Suprapubic skin (tissue), 4 donors: ENCODE measurements at places on chromosomes 5 and 9.

GRCh38 chr5:96432216-96433065, 607 bp downstream of the PCSK1 start:
- no peak for DNase-seq

GRCh38 chr5:125713109-125713805, 710.0 kb upstream of the GRAMD2B start:
- no peak for DNase-seq

DNA sequence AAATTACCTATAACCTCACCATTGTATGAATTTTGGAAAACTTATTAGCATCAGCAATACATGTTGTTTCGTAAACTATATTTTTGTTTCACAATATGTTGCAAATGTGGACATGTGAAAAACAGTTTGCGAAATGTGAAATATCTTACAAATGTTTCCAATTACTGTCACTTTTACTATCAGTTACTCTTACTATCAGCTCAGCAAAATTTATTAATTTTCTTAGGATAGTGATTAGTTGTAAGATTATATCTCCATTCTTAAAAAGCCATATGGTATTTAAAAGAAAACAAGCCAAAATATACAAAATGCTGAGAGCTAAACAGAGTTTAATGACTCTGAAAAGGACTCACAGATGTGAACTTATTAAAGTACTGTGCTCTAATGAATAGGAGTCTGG, 111.9 kb upstream of the LPAR1 start:
- DNase-seq, result no peak

GRCh38 chr5:79898611-79899010, 92.5 kb downstream of the MTX3 start:
- no peak for DNase-seq

GRCh38 chr5:147920420-147921030, 14.2 kb upstream of the C5orf46 start:
- DNase-seq, result no peak

GRCh38 chr9:132341177-132341840, 13.5 kb downstream of the SETX start:
- DNase-seq, result no peak

DNA sequence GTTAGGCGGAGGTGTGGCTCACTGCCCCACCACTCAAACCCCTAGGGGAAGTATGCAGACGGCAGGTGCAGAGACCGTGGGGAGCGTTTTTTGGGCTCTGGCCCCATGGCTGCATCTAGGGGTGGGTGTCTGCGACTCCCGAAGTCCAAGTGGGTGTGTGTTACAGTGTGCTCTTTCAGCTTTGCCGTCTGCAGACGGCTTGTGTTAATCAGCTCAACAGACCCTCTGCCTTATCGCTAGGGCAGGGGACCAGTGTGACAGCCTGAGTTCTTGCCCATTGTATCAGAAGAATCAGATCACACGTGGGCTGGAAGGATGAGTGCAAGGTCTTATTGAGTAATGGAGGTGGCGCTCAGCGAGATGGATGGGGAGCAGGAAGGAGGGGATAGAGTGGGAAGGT, 162.8 kb downstream of the ENC1 start:
- DNase-seq, result no peak

GRCh38 chr9:70933321-70933720, 188.1 kb downstream of the TRPM3 start:
- no peak for DNase-seq

DNA sequence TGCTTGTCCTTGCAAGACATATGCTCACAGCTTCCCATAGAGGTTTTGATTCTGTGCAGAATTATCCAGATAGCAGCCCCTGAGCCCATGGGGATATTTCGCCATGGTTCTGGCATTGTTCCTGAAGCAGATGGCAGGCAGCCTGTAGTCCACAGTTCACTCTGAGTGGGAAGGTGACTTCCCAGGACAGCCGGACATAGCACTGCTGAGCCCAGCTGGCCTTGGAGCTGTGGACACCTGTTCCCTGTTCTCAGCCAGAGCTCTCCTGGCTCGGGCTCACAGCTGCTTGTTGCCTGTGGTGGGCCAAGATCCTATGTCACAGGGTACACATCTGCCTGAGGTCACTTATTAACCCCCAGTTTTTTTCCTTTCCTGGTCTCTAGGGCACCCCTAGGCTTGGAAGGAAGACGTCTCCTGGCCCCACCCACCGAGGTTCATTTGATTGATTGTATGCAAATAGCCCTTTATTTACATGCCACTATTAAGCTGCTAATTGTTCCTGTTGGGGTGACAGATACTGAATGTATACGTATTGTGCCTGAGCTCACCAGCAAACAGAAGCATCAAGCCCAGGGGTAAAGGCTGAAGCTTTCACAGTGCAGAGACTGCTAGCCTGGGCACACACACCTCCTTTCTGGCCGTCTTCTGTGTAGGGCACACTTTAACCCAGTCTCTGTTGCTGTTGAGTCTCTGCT, 96.6 kb upstream of the DMRT1 start:
- DNase-seq, result no peak

GRCh38 chr5:58094031-58094430, 365.9 kb downstream of the PLK2 start:
- no peak for DNase-seq

DNA sequence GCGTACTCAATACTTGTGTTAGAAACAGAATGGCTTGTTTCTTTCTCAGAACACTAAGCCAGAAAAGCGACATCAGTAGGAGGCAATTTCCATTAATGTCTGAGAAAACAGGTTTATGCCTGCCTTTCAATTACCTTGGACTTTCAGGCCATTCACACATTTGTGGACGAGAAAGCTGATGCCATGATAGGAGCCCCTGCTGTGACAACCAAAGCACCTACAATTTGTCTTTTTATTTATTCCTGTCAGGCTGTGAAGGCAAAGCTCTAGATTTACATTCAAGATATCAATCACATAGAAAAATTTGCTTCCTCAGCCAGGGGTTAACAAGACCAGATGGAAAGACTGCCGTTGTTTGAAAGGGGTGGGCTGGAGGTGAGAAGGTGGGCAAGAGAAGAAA, 76.2 kb downstream of the C7 start:
- DNase-seq, result no peak

GRCh38 chr5:87169300-87169991, 98.2 kb upstream of the RASA1 start:
- DNase-seq, result no peak

DNA sequence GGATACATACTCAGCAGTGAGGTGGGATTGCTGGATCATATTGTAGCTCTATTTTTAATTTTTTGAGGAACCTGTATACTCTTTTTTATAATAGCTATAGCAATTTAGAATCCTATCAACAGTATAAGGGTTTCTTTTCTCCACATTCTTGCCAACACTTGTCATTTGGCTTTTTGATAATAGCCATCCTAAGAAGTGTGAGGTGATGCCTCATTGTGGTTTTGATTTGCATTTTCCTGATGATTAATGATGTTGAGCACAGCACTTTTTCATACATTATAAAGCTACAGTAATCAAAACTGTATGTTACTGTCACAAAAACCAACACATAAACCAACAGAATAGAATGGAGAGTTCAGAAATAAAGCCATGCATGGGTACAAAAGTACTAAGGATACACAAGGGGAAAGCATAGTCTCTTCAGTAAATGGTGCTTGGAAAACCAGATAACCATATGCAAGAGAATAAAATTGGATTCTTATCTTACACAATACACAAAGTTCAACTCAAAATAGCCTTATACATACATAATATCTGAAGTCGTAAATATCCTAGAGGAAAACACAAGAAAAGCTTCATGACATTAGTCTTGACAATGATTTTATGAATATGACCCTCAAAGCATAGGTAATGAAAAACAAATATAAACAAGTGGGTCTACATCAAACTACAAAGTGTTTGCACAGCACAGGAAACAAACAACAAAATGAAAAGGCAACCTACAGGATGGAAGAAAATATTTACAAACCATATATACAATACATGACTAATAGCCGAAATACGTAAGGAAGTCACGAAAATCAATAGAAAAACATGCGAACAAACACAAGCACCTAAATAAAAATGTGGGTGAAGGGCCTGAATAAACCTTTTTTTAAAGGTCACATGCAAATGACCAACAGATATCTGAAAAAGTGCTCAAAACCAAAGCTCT, 287.8 kb upstream of the DAB2 start:
- DNase-seq, result no peak

DNA sequence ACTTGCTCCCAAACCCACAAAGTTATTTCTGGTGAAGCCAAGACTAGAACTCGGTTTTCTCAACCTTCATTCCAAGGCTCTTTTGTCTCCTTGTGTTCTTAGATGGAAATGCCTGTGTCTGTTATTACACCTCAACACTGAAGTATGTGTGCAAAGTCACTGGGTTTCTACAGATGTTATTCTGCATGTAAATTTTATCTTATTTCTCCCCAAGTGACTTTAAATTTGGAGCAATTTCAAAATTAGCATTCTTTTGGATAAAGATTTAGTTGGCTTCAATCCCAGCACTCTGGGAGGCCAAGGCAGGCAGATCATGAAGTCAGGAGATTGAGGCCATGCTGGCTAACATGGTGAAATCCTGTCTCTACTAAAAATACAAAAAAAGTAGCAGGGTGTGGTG, 104.4 kb upstream of the GNA14 start:
- DNase-seq, result no peak

DNA sequence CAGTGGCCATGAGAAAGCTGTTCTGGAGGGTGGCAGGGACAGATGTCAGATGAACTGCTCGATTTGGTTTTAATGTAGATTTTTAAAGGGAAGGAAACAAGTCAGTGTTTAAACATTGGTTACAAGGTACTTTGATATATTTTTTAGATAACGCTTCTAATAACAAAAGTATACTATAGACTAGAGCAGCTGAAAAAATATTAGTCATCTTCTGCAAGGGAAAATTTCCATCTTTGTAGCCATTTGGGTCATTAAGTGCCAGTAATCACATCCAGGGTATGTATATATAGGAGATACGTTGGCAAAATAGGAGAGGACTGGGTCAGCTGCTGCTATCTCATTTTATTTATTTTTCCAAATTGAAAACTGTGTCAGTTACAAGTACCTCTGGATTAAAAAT, 69.0 kb downstream of the SV2C start:
- no peak for DNase-seq

GRCh38 chr5:1498623-1499416, 24.9 kb downstream of the LPCAT1 start:
- DNase-seq, result no peak

GRCh38 chr9:117000834-117001233, 313.7 kb downstream of the TRIM32 start:
- no peak for DNase-seq

GRCh38 chr5:158769696-158770095, 330.0 kb downstream of the EBF1 start:
- DNase-seq, result no peak

DNA sequence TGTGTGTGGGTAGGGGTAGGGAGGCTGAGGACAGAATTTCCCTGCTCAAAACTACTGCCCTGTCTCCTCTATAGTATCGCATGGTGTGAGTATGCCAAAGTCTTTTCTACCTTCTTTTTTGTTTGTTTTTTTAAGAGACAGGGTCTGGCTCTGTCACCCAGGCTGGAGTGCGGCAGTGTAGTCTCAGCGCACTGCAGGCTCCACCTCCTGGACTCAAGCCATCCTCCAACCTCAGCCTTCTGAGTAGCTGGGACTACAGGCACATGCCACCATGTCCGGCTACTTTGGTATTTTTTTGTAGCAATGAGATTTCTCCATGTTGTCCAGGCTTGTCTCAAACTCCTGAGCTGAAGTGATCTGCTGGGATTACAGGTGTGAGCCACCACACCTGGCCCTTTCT, 2.5 kb downstream of the SRP19 start:
- no peak for DNase-seq

- DNase-seq, result no peak
These were observed 79.5 kb upstream of the IL12B start for GRCh38 chr5:159409801-159410200.

- no peak for DNase-seq
These were observed 1147.5 kb upstream of the C9orf72 start for GRCh38 chr9:28720746-28721145.
